Endothelial cell of umbilical vein (primary cell): ENCODE measurements at places on chromosomes 6 and 20. TPM values are rescaled to one million over a fixed set of nuclear protein-coding genes. Genes with fewer than 3 reads are reported as not detected.
A peak's percentile ranks its signal among the peaks of the same experiment; 100 is the strongest.

DNA sequence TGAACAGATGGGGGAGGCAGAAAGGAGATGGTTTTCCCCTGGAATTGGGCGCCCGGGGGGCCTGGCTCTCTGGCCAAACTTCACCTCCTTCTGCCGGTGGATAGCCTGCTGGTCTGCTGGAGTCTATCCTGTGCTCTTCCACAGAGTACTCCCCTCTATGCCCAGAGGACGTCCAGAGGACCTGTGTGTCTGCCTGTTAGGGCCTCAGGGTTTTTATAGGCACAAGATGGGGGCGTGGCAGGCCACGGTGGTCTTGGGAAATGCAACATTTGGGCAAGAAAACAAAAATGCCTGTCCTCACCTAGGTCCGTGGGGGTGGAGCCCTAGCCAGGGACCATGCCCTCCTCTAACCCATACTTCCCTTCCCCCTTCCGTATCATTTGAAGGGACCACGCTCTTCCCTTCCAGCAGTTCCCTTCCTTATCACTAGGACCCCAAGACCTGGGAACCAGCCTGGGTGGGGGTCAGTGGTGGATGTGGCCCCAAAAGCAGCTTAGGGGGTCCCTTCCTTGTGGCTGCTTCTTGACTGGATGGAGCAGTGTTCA is 53.6 kb upstream of the ZNF337 start:
- no peak for DNase-seq
- peak overlapping the region; percentile 11 for H3K4me3 ChIP-seq
- no peaks in the 10 kb centered on the region for H3K4me1 ChIP-seq
- no peak overlapping the region for H3K27ac ChIP-seq
- H3K27me3 ChIP-seq = peaks cover 6% of the 10 kb centered on the region

DNA sequence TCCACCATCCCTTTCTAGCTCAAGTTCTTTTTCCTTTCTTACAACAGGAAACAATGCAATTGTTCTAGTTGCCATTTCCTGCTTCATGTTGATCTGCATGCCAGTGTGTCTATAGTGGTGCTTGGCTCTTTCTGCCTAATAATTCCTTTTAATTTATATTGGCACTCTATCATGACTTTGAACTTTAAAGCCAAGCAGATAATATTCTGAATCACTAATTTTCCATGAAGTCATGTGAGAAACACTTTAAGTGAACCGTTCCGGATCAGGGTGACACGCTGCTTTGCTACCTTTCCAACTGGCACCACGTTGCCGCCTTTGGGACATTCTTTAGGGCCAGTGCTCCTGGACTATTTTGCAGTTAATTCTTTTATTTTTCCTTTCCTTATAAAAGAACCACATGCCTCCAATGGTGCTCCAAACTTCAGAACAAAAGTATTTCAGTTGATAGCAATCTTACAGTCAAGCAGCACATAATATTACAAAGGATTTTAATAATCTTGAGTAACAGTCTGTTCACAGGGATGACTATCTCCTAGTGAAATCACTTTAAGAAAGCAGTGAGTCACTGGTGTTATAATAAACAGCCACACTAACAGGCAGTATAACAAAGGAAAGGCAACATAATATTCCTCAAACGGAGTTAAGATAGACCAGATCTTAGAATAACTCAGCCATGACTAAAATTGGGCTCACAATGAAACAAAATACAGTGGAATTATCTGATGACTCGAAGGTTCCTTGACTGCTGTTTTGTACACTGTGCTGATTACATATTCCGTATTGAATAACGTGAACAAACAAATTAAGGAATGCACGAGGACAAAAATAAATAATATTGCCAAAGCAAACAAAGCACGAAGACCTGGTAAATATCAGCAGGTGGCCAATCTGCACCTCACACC is 19.0 kb upstream of the BLOC1S5 start:
- peaks cover 3% of the 10 kb centered on the region for H3K36me3 ChIP-seq
- peak; percentile 95 for DNase-seq
- H3K4me1 ChIP-seq = peaks cover 64% of the 10 kb centered on the region
- no peaks in the 10 kb centered on the region for H3K27me3 ChIP-seq
- H3K4me3 ChIP-seq = no peak overlapping the region
- peak overlapping the region; percentile 93 for H3K27ac ChIP-seq

- no peak overlapping the region for H3K4me3 ChIP-seq
- no peaks in the 10 kb centered on the region for H3K36me3 ChIP-seq
- H3K4me1 ChIP-seq = no peaks in the 10 kb centered on the region
- no peak for DNase-seq
- no peak overlapping the region for H3K27ac ChIP-seq
These were observed 18.1 kb downstream of the HLA-DPB1 start for GRCh38 chr6:33093855-33094254.

DNA sequence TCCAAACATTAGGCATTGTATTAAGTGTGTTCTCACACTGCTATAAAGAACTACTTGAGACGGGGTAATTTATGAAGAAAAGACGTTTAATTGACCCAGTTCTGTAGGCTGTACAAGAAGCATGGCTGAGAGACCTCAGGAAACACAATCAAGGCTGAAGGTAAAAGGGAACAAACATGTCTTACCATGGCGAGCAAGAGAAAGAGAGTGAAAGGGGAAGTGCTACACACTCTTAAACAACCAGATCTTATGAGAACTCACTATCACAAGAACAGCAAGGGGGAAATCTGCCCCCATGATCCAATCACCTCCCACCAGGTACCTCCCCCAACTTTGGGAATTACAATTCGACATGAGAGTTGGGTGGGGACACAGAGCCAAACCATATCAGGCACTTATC is 86.6 kb upstream of the TOP1 start:
- no peak overlapping the region for H3K27ac ChIP-seq
- no peaks in the 10 kb centered on the region for H3K27me3 ChIP-seq
- no peak overlapping the region for H3K4me3 ChIP-seq
- no peaks in the 10 kb centered on the region for H3K36me3 ChIP-seq
- no peak for DNase-seq

DNA sequence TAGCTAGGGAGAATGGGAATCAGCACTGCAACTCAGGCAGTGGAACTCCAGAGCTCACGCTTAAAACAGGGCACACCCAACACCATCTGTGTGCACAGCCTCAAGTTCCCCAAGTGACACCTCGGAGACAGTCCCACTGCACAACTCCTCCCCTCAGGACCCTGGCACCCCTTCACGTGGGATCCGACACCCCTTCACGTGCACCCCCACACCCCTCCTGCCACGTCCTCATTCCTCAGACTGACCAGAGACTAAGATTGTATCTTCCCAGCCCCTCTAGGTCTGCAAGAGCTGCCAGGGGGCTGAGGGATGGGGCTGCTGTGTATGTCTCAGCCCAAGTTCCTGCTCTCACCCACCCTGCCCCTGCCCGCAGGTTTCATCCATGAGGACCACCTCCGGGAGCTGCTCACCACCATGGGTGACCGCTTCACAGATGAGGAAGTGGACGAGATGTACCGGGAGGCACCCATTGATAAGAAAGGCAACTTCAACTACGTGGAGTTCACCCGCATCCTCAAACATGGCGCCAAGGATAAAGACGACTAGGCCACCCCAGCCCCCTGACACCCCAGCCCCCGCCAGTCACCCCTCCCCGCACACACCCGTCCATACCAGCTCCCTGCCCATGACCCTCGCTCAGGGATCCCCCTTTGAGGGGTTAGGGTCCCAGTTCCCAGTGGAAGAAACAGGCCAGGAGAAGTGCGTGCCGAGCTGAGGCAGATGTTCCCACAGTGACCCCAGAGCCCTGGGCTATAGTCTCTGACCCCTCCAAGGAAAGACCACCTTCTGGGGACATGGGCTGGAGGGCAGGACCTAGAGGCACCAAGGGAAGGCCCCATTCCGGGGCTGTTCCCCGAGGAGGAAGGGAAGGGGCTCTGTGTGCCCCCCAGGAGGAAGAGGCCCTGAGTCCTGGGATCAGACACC is 7.6 kb downstream of the MYL9 start:
- peaks cover 5% of the 10 kb centered on the region for H3K36me3 ChIP-seq
- H3K27ac ChIP-seq = no peak overlapping the region
- peaks cover 5% of the 10 kb centered on the region for H3K4me1 ChIP-seq
- H3K27me3 ChIP-seq = no peaks in the 10 kb centered on the region
- DNase-seq = no peak
- no peak overlapping the region for H3K4me3 ChIP-seq

DNA sequence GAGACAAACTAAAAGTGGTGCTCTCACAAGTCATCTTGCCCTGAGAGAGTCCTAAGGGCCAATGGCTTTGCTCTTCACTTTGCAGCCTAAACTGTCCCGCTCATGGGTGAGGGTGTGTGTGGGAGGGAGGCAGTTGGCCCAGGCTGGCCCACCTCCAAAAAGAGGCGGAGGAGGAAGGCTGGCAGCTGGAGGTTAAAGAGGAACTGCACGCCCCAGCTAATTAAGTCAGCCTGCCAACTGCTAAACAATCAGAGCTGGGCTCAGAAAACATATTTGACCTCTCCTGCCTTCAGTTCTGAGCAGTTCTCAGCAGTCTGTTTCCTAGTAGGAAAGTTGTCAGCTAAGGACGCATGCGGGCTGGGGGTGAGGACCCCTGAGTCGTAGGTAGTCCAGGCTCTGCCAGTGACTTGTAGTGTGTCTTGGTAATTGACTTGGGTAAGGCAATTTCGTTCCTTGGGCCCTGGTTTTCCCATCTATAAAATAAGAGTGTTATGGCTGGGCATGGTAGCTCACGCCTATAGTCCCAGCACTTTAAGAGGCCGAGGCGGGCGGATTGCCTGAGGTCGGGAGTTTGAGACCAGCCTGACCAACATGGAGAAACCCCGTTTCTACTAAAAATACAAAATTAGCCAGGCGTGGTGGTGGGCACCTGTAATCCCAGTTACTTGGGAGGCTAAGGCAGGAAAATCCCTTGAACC is 17.0 kb downstream of the GSS start:
- H3K4me1 ChIP-seq = peaks cover 13% of the 10 kb centered on the region
- peaks cover 8% of the 10 kb centered on the region for H3K36me3 ChIP-seq
- H3K27ac ChIP-seq = no peak overlapping the region
- no peaks in the 10 kb centered on the region for H3K27me3 ChIP-seq
- DNase-seq = peak; percentile 81

DNA sequence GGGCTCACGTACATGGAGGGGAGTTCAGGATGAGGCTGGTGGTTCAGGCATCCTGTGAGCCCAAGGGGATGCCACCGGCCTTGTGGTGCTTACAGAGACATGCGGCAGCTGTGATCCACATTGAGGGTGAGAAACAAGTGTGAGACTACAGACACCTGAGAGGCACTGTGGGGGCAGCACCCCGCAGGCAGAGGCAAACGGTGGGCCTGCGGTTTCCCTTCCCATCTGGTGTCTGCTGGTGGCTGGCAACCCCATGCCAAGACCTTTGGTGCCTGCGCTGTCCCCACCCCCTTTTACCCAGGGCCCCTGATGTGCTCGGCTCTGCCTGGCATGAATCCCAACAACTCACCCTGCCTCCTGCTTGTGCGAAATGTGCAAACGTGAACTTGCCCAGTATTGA is 42.0 kb downstream of the ERMARD start:
- H3K36me3 ChIP-seq = no peaks in the 10 kb centered on the region
- peaks cover 6% of the 10 kb centered on the region for H3K4me1 ChIP-seq
- no peak overlapping the region for H3K4me3 ChIP-seq
- DNase-seq = no peak
- H3K27ac ChIP-seq = no peak overlapping the region
- H3K27me3 ChIP-seq = peaks cover 4% of the 10 kb centered on the region

AVP gene
- total RNA-seq = not detected in 2 replicates

SLC16A10 gene
- total RNA-seq = not detected in 2 replicates

DNA sequence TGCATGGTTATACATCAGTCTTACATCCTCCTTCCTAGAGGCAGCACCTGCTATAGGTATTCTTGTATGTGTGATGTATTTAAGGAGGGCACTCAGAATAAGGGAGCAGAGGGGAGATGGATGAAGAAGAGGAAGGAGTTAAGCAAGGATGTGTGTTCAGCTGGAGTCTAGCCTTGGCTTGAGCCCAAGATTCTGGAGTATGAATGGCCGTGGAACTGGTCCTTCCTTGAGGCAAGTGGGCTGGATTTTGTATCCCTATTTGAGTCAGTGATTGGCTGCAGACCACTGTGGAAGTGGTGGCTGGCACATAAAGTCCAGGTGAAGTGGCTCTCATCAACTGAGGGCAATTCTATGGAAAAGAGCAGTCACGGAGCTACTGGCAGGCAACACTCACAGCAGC is 112.0 kb upstream of the RNF24 start:
- peaks cover 21% of the 10 kb centered on the region for H3K4me1 ChIP-seq
- no peaks in the 10 kb centered on the region for H3K27me3 ChIP-seq
- no peak for DNase-seq
- H3K27ac ChIP-seq = no peak overlapping the region

SIRPD gene
- total RNA-seq = not detected in 2 replicates

DNA sequence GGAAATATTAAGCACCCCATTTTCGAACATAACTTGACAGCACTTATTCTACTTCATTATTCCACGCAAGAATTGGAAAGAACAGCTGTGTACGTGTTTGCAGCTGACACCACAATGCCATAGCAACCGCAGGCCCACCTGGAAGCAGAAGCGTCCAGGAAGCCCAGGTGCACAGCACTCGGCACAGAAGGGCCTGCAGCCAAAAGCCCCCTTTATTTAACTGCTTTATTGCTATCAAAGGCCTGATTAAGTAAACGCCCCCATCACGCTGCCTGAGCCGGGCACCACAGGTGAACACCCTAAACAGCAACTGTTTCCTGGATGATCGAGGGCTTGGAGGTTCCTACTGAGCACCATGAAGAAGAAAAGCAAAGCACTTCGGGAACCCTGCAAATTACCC is 6.3 kb downstream of the TAF4 start:
- H3K27me3 ChIP-seq = no peaks in the 10 kb centered on the region
- H3K4me1 ChIP-seq = peaks cover 7% of the 10 kb centered on the region
- no peak for DNase-seq
- H3K36me3 ChIP-seq = no peaks in the 10 kb centered on the region
- no peak overlapping the region for H3K4me3 ChIP-seq

- no peaks in the 10 kb centered on the region for H3K4me1 ChIP-seq
- H3K27me3 ChIP-seq = no peaks in the 10 kb centered on the region
- no peak for DNase-seq
- no peaks in the 10 kb centered on the region for H3K36me3 ChIP-seq
These were observed 118.7 kb downstream of the JARID2 start for GRCh38 chr6:15364401-15365037.

DNA sequence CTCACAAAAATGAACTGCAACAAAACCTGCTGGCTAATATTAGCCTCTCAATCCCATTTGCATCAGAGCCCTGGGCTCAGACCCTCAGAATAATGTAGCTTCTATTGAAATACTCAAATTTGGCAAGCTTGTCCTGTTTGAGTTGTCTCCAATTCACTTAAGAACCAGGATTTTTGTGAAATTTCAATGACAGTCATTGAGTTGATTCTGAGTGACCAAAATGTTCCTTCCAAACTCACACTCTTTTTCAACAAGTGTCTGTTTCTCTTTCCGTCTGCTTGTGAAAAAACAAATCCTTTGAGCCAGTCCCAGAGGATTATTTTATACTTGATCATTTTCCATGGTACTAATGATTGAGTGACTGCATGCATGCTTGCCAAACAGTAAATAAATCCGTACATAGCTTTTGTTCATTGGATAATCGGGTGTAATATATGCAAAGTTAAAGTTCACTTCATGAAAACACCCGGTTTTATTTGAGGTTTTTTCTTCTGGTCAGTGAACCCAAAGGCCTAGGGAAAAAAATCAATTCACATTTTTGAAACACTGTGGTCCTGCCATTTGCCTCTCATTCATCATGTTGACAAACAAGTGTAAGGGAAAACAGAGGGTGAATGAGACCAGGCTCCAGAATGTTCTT is 16.4 kb upstream of the SLC22A2 start:
- no peak for DNase-seq
- no peak overlapping the region for H3K27ac ChIP-seq
- no peaks in the 10 kb centered on the region for H3K27me3 ChIP-seq
- no peaks in the 10 kb centered on the region for H3K4me1 ChIP-seq

C2 gene
- 0.60 TPM in 1 of 2 replicates, not detected in the other for total RNA-seq

- H3K36me3 ChIP-seq = no peaks in the 10 kb centered on the region
- H3K4me3 ChIP-seq = no peak overlapping the region
- no peaks in the 10 kb centered on the region for H3K4me1 ChIP-seq
- peaks cover 1% of the 10 kb centered on the region for H3K27me3 ChIP-seq
- H3K27ac ChIP-seq = no peak overlapping the region
These were observed 156.8 kb upstream of the RALGAPA2 start for GRCh38 chr20:20869161-20869775.
